DMS 273 treated with DMSO at 0.1 percent for 48 hours (cell line): ENCODE measurements at places on chromosomes 1 and 21.

DNA sequence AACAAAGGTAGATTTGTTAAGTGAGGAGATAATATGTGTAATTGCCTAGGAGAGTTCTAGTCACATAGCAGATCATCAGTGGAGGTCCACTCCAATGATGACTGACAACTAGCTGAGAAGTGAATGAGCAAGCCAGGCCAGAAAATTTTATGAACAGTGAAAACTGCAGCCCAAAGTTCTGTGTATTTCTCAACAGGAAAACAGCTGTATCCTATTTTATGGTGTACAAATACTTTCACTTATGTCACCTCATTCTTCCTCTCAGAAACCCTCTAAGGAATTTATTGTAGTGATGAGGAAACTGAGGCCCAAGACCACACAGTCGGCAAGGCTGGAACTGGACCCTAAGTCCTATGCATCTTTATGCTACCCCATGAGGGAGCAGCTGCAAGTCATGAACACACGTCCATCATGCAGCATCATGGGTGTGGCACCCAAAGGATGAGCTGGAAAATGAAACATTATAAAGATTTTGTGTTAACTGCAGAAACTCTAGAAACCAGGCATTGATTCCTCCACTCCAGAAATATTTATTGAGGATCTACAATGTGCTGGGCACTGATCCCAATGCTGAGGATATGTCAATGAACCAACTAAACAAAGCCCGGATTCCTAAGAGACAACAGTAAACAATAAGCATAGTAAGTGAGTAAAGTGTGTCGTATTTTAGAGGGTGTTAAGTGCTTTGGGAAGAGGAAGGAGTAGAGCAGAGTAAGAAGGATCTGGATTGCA, 99.5 kb upstream of the DUSP10 start:
- no peak for DNase-seq

- DNase-seq = no peak
Observed at GRCh38 chr1:38941093-38941492, 537 bp downstream of the RHBDL2 start.

DNA sequence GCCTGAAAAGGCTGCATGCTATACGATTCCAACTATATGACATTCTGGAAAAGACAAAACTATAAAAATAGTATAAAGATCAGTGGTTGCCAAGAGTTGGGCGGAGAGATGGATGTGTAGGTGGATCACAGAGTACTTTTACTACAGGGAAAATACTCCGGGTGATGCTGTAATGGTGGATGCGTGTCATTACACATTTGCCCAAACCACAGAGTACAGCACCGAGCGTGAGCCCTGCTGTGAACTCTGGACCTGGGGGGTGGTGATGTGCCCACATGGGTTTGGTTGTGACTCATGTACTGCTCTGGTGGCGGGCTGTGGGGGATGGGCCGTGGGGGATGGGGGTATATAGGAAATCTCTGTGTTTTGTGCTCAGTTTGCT, 162.7 kb upstream of the COL6A1 start:
- DNase-seq = no peak

DNA sequence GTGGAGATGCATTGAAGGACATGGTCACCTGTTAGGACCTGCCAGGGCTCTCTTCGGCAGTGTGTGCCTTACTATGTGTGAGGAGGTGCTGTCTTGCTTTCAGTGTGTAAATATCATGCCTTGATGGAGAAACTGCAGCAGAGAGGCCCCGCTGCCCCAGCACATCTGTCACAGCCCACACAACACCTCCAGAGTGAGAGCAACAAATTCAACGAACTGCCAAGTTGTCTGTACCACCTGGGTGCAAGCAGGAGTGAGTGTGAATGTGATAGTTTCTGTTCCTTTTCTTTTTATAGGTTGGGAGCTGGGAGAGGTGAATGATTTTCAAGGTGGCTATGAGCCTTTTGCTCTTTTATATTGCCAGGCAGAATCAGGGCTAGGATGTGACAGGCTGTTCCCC, 114.6 kb upstream of the KIAA0040 start:
- no peak for DNase-seq

- no peak for DNase-seq
Observed at GRCh38 chr1:10733474-10734366, 62.7 kb downstream of the CASZ1 start.

GRCh38 chr1:3323021-3323795, 131.3 kb upstream of the ARHGEF16 start:
- no peak for DNase-seq

DNA sequence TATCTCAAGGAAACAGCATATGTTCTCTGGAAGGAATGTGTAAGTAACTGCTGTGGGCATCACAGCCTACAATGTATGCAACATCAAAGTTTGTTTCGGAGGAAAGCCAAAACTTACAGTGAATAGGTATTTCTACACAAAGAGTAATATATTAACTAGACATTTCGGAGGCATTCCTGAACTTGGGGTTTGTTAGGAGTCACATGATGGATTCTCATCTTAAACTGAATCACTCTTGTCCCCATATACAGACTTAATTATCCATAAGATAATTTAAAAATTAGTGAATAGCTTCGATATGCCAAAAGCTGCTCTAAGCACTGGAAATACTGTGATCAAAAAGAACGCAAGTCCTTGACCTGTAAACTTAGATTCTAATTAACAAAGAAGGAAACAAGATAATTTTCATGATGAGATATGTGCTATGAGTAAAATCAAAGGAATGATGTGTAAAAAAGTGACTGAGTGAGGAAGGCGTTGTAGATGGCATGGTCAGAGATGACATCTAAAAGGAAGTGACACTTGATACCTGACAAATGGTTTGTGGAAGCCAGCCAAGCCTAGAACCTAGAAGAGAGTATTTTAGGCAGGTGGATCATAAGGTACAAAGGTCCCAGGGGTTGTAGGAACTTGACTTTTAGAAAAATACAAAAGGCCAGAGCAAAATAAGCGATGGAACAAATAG, 273.1 kb downstream of the MRPL39 start:
- no peak for DNase-seq
